Mesenteric fat pad (tissue), 1 donor: ENCODE measurements at places on chromosomes 6 and 20.

- no peak for DNase-seq
Observed at GRCh38 chr20:38357653-38358207, 11.4 kb downstream of the LBP start.

GRCh38 chr20:35434085-35435005 lies 3.7 kb downstream of the GDF5 start:
- no peak for DNase-seq

DNA sequence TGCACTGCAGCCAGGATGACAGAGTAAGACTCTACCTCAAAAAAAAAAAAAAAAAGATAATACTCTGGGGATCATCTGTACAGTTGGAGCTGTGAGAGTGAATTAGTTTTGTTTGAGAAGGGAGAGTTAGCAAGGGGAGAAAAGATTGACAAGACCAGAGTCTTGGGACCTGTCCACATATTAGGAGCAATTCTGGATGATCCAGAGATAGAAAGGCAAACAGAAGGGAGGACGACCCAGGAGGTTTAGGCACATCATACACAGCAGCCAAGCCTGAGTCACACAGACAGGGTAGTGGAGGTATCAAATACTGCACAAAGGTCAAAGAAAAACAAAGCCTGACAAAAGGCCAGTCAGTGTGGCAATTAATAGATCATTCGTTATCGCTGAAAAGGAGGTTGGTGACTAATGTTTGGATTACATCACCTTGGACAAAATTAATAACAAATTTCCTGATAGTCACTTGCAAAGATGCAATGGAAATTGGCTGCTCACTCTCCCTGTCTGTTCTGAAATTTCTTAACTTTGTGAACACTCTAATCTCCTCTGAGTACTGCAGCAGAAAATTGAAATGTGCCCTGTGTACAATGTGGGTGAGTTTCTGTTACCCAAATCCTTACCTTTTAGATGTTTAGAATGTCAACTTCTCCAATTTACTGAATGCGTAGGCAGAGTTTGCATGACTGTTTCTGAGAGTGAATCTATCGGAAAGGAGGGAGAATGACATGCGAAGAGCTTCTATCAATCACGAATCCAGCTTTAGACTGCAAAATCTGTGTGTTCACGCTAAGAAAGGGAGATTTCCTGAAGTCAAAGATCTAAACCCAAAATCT lies 105.4 kb downstream of the TSHZ2 start:
- DNase-seq, result no peak

GRCh38 chr6:108795122-108795521 lies 53.1 kb upstream of the ARMC2 start:
- no peak for DNase-seq

GRCh38 chr6:113172531-113172966 lies 684.6 kb upstream of the MARCKS start:
- no peak for DNase-seq

DNA sequence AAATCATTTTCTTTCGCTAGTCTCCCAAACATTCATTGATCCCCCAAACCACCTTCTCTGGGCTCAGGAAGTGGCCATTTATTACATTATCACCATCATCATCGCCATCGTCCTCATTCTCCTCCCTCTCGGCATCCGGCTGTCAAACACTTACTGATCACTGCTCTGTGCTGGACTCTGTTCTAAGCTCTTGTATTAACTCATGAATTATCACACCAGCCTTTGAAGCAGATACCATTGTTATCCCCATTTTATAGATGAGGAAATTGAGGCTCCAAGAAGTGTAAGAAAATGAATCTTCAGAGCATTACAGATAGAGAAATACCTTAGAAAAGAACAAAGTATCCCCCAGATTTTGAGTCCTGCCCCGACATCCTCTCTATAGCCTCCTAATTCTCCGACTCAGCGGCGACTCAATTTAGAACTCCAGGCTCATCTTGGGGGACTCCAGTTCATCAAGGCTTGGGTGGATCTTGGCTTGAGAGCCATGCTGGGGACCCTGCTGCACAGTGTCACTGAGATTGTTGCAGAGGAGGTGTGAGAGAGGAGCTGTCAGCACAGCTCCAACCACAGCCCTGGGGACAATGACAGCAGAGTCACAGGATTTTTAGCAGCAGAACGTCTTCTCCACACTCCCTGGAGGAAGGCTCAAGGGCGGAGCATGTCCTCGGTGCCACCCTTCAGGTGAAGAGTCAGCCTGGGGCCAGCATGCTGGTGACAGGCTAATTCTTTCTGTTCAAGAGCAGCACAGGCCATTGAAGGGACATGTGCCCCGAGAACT lies 6.6 kb upstream of the EEF1E1 start:
- DNase-seq, result no peak

DNA sequence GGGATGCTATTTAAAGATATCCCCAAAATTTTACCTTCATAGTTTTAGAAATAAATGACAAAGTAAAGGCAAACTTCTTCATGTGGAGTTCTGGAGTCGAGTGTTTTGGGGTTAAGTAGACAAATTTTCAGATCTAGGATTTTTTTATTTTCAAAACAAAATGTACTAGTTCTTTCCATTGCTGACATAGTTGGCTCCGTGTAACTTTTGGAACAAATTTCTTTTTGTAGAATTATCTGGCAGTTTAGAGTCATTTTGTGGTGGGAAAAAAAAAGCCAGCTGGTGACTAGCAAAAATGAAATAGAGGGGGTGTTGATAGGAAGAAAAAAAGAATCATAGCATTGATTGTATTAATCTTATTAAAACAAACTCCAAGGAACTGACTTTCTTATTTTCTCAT lies 131.6 kb upstream of the TCF21 start:
- no peak for DNase-seq

GRCh38 chr20:37162646-37163045 lies 16.5 kb upstream of the RPN2 start:
- DNase-seq, result no peak

DNA sequence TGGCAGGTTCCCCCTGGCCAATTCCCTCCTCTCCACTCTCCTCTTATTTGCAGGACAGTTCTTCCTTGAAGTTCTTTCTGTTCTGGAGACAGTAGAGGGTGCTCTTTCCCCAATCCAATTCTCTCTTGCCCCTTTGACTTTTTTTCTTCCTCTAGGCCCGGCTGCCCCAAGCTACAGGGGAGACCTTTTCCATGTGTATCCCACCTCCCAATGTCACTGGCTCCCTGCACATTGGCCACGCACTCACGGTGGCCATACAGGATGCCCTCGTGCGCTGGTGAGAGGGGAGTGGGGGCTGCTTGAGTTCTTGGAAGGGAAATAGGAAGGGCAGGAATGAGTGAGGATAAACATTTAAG lies 1.5 kb downstream of the VARS2 start:
- DNase-seq, result no peak

DNA sequence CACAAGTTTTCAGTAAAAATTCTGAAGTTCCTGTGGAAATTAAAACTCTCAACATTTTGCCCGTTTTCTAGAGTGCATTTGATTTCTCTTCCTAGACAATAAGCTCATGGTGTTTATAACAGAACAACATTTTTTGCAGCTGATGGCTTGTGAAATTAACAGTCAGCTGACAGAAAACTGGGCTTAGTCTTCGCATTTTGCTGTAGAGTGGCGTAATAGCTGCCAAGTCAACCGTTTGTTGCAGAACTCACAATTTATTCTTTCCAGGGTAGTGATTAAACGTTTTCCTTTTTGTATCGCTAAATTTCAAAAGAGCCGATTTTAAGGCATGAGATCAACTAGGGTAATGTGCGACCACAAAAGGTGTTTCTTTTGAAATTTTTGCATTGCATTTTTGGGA lies 1.4 kb downstream of the SPO11 start:
- DNase-seq, result no peak

- DNase-seq, result no peak
Observed at GRCh38 chr20:58778760-58779159, 71.9 kb downstream of the GNAS-AS1 start.

GRCh38 chr6:38796006-38796405 lies 80.9 kb downstream of the DNAH8 start:
- DNase-seq, result no peak

- no peak for DNase-seq
Observed at GRCh38 chr20:63172726-63173125, 43.2 kb downstream of the YTHDF1 start.

DNA sequence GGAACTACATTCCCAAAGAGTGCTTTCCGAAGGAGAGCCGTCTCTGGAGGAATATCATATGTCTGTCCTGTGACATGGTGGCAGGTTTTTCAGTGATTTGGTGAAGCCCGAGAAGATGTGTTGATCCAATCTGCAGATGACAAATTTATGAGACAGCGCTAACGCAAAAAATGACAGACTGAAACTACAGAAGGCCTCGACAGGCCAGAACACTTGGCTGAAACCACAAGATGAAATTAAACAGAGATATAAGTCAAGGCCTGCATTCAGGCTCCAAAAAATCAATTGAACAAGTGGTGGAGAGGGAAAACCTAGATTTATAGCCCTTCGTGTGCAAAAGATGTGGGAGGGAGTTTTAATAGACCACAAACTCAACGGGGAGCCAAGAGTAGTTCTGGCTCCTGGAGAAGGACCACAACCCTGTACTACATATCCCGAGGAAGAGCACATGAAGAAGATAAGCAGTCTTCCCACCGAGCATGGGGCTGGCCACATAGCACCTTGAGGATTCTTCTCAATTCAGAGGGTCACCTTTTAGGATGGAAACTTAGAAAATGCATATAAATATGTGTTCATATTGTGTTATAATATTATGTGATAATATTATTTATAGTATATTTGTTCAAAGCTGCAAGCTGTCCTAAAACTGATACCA lies 231.3 kb upstream of the PDE10A start:
- DNase-seq, result no peak

DNA sequence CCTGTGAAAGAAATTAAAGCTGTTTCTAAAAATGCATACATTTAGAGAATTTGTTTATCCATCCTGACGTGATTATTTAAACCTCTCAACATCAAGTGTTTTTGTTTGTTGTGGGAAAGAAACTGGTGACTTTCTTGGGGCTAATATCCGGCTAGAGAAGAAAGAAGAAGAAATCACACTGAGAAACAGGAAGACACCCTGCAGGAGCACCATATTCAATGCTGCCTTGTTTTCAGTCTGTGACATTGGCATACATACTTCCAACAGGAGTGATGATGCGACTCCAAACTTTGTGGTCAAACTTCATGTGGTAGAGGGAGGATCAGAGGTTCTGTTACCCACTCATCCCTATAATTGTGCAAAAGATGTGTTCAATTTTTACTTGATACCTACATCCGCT lies 997.6 kb upstream of the CITED2 start:
- DNase-seq, result no peak

- DNase-seq, result no peak
Observed at GRCh38 chr6:16827627-16828026, 66.4 kb upstream of the ATXN1 start.

GRCh38 chr6:140438346-140438735 lies 1063.9 kb upstream of the CITED2 start:
- no peak for DNase-seq

GRCh38 chr6:15561447-15562199 lies 101.2 kb downstream of the DTNBP1 start:
- DNase-seq, result no peak

DNA sequence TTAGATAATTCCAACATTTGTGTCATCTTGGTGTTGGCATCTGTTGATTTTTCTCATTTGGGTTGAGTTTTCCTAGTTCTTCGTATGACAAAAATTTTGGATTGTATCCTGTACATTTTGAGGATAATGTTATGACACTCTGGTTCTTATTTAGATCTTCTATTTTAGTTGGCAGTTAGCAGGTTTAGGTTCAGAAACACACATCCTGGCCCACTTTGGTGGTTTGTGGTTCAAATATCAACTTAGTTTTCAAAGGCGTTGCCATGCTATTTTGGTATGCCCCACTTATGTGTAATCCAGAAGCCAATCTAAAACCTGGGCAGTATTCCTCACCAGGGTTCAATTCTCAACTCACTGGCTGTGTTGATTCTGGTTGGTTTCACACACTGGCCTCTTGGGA lies 68.2 kb downstream of the NOX3 start:
- no peak for DNase-seq

DNA sequence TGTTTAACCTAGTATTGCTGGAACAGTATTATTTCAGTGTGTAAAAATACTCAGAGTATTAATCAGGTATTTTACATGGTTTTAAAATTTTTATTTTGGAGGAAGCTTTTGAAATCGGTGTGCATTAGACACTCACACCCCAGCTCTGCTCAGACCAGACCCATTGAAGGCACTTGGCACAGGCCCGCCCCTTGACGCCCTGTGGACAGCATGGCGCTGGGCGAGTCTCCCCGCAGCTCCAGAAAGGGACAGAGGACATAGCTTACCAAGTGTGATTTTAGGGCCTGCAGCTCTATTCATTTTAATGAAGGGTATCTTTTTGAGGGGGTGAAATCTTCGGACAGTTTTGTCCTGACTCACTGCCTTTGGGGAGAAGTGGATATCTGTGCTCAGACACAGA lies 164.5 kb downstream of the CDH4 start:
- no peak for DNase-seq

DNA sequence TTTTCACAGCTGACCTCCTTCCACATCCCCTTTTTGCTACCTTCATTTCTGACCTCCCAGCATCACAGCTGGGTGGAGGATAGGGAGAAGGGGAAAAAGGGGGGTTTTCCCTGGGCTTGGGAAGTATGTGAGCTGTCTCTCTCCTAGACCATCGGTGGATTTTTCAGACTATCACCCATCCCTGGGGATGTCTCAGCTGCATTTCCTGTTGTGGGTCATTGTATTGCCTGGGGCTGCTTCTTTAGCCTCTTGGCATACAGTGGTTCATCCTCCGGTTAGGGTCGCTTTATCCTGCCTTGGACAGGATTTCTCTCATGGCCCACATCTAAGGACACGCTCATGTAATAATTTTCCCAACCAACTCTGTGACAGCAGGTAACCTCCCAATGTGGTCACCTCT lies 142.5 kb upstream of the ARG1 start:
- no peak for DNase-seq

DNA sequence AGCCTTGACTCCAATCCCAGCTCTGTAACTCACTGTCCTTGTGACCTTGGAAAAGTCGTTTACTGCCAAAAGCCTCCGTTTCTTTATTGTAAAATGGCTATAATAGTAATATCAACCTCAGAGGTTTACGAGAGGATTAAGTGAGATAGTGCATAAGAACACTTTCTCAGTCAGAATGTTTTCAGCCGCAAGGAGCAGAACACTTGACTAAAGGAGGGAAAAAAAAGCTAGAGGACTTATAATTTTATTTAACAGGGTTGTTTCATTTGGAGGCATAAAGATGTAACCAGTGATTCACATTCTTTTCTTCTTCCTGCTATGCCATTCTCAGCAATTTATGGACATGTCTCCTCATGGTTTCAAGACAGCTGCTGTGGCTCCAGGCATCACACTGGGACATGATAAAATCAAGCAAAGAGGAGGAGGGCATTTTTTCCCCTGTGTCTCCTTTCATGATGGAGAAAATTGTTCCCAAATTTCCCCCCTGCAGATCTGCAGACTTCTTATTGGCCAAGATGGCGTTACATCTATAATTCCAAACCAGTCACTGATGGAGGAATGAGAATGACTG lies 143.0 kb upstream of the PTPN1 start:
- no peak for DNase-seq

DNA sequence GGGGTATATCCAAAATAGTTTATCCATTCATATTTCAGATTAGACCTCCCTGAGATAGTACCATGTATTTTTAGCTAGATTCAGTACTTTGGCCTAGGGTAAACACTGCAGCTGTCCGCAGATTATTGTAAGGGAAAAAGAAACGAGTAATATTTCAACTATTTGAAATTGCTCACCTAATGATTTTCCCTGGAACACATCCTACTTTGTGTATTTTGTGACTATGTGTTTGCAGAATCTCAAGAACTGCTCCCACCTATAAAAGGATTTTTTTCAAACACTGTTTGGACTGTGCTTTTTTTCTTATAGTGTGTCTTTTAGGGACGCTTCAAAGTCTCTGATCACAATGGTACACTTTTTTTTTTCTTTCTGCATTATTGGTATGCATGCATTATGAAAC lies 42.3 kb downstream of the RGS17 start:
- no peak for DNase-seq

- no peak for DNase-seq
Observed at GRCh38 chr6:50333696-50334095, 284.0 kb upstream of the DEFB112 start.
